ENCODE measurements at places on chromosomes 4 and X.

DNA sequence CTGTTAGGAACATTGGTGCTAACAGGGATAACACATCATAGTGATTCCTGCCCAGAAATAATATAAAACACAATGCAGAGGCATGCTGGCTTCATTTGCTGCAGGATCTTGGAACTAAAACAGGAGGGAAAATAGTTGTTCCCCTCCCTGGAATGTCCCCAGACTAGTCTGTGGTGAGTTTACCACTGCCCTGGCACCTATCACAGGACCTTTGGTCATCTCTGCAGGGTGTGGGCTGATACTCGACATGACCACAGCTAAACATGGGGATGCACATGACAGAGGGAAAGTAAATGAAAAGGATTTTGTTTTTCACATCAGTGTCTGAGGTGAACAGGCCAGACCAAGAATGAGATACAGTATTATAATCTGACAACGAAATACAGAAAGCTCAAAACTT is 160.2 kb upstream of the DKK2 start:
- DNase-seq: no peak

GRCh38 chrX:130771230-130771629 is 131.8 kb downstream of the ENOX2 start:
- no peak for DNase-seq

DNA sequence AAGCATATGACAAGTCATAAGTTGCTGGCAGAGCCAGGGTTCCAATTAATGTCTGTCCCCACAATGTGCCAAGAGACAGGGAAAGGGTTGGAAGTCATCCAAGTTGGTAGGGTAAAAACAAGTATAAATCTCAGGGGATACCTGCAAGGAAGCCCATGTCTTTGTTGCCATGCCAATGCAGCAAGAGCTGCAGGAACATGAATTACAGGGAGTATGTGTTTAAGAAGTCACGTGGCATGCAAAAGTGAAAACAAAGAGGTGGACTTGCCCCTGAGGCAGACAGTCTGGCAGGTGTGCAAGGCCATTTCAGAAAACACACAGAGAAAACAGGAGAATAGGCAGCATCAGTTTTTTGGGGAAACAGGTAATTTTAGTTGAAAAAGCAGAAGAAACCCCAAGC is 29.4 kb downstream of the C4orf51 start:
- DNase-seq: no peak

- no peak for DNase-seq
Measured at GRCh38 chrX:40041915-40042314, 55.8 kb downstream of the BCOR start.

DNA sequence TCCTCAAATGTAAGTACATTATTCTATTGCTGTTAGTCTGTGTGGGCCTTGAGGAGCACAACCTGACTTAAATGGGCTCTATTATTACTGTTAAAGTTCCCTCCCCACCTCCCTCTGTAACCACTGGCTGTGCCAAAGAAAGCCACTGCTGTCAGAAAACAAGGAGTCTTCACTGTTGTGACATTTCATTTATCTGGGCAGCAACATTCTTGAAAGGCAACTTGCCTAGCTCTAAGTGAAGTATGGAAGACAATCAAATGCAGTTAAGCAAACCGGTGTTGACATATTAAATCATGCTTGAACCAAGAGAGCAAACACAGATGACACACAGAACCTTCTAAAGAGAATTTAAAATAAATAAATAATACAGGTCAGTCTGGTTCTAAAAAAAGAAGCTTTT is 81.0 kb downstream of the EPHA5 start:
- no peak for DNase-seq

DNA sequence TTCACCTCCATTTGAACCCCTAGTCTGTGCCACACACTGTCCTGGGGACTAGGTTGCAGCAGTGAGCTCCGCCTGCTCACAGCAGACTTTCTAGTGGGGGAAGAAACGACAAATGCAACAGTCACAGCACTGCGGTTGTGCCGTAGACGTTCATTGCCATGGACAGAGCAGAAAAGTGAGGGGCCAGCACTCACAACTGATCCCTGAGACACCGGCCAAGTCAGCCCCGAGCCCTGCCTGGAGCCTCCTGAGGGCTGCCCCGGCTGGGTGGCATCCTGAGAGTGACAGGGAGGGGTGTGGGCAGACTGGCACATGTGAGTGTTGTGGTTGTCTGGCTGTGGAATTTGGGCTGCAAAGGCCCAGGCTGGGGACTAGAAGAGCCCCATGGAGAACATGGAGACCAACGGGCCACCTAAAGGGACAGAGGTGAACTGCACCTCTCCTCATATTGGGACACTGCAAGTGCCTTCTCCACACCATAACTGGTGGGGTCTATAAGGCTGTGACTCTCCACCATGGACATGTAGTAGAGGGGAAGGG is 4.6 kb downstream of the DUSP9 start:
- no peak for DNase-seq

All from CD4-positive, alpha-beta T cell treated with Interleukin-2 at 100 ng/mL for 4 hours (primary cell).